ENCODE measurements at places on chromosomes 16 and 17.
A peak's percentile ranks its signal among the peaks of the same experiment; 100 is the strongest.

- no peak for DNase-seq
Measured at GRCh38 chr16:84103678-84104077, 13.1 kb downstream of the MBTPS1 start.

DNA sequence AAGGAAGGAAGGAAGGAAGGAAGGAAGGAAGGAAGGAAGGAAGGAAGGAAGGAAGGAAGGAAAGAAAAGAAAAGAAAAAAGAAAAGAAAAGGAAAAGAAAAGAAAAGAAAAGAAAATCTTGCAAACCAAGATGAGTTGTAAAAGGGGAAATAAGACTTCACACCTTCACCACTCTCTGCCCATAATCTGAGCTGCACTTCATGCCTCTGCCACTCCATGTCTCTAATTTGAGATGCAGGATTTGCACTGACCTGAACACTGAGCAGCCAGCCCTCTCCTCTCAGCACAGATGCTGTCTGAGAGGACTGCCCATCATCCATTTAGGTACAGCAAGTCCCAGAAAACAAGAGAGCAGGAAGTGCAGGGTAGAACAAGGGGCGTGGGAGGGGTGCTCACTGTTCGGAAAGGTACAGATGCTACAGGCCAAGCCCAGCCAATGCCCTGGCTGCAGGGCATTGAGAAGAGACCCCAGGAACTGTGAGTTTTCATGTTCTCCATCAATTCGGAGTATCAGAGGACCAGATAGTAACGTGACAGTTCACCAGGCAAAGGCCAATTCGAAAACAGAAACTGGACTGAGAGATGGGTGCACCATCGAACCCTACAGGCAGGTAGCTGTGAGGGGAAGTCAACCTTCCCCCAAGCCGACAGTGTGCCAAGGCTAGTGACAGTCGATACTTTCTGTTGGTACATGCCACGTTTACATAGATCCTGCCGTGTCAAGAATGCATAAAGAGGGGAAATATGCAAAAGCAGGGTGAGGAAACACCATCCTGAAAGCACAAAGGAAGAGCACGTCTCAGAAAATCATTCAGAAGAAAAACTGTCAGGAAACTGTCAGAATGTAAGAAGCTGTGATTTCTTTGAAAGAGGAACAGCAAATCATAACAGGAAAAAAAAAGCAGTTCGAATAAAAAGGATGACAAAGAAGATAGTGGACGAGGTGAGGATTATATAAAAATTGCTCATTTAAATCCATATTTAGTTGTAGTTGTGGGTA lies 142.0 kb upstream of the RCVRN start:
- no peak for DNase-seq

DNA sequence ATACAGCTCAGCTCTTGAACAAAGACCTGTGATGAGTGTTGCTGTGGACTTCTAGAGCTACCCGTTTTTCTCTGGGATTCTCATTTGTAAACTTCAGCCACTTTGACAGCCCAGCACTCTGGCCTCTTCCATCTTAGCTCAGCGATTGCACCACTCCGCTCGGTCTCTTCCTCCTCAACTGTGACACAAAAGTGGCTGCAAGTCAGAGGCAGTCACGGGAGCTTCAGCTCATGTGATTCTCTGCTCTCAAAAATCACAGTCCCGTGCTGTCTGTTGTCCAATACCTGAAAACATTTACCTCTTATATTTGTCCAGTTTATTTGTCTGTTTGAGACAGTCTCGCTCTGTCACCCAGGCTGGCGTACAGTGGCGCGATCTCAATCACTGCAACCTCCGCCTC lies 75.7 kb upstream of the DNAH17 start:
- no peak for DNase-seq

DNA sequence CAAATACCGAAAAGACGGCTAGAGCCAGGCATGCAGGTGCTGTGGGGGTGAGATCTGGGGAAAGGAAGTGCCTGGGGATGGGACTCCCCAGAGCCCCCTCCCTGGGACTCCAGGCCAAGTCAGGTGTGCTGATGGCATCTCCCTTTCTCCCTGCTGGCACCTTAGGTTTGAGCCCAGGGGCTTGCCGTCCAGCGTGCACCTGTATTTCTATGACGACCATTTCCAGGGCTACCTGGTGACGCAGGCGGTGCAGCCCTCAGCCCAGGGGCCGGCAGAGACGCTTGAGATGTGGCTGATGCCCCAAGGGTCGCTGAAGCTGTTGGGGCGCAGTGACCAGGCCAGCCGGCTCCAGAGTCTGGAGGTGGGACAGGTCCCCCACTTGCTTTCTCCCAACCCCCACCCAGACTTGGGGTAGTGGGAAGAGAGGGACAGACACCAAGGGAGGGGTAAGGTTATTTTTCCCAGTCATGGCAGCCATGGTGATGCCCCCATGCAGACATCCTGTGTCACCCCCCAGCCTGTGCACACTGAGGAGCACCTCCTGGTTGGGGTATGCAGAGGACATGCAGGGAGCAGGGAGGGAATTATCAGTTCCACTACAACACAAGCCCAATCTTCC lies 11.1 kb downstream of the XYLT2 start:
- DNase-seq = peak; percentile 24

DNA sequence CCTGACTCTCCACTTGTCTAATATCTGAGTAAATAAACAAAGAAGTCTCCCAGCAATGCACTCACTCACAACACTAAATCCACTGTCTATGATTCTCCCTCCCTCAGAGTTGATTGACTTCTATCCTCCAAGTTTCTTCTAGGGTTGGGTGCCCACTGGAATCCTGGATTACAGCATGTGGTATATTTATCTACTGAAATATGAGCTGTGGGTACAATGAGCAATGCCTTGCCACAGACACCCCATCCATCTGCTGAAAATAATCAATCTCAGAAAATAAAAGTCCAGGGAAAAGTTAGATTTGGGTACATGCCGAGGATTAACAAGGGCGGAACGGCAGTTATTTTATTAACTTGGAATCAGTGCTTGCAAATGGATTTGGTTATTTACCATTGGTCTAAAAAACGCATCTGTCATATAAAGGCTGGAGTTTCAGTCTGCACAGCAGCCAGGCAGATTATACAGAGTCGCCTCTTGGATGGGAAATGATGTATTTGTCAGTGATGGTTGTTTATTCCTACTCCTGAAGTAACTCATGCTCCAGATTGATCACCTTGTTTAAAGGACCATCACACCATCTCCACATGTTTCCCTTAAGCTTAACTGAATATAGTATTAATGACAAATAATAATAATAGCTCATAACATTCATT lies 193.9 kb upstream of the SOX9 start:
- DNase-seq = no peak

DNA sequence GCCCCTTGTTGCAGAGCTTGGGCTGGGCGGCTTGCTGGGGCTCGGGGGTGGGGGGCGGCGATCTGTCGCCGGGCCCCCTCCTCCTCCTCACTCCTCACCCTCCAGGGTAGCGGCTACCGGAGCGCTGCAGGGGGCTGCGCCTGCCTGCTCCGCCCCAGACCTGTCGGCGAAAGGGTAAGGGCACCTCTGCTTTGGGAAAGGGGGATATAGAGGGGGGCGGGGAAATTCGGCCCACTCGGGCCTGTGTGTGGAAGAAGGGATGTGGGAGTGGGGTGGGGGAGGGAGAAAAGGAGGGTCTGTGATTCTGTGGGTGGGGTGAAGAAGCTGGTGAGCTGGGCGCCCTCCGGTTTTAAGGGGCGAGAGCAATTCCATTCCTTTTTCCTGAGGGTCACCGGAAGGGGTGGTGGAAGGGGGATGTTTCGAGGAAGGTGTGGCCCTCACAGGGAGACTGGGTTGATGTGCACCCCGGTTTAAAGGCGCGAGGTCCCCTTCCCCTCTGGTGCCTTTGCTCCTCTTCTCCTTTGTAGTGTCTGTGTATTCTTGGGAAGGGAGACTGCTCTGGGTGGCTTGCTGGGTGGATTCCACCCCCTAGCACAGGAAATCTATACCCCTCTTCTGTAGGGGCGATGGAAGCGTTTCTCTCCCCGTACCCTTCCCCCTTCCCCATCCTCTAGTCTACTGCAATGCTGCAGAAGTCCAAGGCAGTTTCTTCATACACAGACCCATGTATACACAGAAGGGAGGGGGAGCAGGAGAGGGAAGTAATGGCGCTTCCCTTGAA lies 878 bp downstream of the TAOK1 start:
- peak; percentile 42 for DNase-seq

DNA sequence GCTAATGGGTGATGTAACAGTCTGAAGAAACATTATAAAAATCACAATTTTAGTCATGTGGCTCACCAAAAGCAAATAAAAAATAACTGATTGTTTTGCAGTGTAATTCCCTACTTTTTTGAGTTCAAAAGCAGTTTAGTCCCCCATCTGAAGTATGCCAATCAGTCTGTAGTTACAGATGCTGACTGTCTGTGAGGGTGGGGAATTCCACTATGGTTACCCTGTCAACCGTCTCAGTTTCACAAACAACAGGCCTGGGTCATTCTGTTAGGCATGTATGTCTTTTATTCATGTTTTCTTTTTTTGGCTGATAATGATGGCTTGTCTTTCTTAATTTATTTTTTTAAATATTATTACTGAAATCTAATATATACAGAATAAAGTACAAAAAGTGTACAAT lies 69.3 kb downstream of the STXBP4 start:
- DNase-seq = no peak

DNA sequence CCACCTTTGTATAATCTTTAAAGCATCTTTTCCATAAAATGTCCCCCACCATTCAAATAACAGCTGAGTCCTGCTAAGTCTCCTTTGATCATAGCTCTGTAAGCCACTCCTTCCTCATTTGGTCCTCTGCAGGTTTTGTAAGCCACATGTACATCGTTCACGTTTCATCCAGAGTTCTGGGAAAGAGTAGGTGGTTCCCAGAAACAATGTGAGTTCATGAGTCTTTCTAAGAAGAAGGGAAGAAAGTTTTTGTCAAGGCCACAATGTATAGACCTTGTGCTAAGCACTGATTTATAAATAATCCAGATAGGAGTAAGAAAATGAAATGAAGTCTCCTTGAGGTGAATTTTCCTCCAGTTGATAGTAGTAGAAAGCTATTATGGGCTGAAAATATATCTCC lies 8.7 kb upstream of the ANKS4B start:
- no peak for DNase-seq

DNA sequence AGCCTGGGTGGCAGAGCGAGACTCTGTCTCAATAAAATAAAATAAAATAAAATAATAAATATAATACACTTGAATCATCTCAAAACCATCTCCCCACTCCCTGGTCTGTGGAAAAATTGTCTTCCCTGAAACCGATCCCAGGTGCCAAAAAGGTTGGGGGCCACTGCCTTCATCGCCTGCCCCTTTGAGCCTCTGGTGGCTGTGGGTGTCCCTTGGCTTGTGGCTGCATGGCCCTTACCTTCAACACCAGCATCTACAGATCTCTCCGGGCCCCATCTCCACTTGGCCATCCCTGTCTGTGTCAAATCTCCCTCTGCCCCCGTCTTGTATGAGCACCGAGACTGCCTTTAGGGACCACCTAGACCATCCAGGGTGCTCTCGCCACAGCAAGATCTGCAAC lies 177.3 kb downstream of the SEC14L1 start:
- no peak for DNase-seq

DNA sequence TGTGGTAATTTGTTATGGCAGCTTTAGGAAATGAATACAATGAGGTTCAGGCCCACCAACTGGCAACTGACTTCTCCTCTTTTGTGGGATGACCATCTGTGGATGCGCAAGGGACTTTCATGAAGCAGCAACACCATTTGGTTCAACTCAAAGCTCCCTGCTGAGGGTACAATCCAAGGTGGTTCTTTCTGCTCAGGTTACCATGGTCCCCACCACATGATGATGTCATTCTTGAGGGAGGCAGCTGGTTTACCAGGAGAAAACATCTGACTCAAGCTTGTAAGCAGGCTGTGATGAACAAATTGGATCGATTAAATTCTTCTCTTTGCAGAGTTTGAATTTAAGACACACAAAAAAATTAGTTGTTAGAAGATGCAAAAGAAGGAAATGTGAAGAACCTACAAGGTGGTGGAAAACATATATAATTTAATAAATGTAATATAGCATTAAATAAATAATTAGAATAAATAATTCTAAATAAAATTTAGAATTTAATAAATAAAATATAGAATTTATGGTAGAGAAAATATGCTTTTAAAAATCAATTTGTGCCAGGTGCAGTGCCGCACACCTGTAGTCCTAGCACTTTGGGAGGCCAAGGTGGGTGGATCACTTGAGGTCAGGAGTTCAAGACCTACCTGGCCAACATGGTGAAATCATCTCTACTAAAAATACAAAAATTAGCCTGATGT lies 67.6 kb upstream of the ANKFN1 start:
- DNase-seq = no peak

DNA sequence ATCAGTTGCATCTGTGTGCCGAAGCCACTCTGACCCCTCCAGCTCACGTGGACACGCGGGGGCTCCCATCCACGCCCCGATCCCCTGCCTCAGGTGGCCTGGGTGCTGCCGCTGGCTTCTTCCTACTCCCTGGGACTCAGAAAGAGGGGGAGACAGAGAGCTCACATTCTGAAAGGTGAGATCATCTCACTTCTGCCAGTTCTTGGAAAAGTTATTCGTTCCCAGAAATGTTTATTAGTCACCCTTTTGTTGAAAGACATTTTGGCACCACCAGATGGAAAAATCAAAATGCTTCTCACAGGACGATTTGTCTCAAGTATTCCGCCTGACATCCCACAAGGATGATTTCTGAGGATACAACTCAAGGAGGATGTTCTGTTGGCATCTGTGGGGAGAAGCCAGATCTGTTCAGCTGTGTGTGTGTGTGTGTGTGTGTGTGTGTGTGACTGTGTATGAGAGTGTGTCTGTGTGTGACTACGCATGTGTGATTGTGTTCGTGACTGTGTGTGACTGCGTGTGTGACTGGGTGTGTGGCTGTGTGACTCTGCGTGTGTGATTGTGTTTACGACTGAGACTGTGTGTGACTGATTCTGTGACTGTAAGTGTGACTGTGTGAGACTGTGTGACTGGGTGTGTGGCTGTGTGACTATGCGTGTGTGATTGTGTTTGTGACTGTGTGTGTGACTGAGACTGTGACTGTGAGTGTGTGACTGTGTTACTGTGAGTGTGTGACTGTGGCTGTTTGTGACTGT lies 207.3 kb downstream of the NTN1 start:
- no peak for DNase-seq

DNA sequence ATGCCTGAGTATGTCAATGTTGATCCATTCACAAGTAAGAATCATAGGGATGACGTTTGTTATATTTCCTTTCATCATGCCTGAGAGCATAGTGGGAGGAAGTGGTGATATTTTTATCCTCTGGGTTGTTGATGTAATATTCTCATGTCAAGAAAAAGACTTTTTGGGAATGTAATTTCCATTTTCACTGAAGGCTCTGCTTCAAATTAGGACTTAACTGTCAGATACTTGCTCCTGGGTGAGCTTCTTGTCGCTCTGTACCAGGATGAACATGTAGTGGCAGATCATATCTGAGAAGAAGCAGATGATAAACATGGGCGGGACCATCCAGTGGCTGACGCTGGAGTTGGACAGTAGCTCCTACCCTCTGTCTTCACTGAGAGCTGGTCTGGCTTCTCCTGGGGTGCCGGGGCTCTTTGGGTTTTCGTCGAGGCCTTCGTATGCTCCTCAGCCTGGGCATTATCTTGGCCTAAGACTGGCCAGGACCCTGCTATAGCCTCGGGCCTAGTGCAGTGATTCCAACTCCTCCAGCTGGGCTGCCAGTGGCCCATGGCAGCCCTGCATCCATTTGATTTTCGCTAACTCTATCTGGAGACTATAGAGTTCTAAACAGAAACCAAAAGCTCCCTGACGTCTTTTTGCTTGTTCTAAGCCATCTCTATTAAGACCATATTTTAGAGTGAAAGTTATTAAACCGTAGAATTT lies 19.7 kb downstream of the CYB5B start:
- DNase-seq = peak; percentile 40

- DNase-seq = no peak
Measured at GRCh38 chr16:82136956-82137821, 32.8 kb downstream of the MPHOSPH6 start.

Data from activated T-cell treated with anti-CD3 and anti-CD28 coated beads, Interleukin-2, amount 50 U/mL, for 24 hours (primary cell).